ENCODE measurements at places on chromosomes 7 and 10.

DNA sequence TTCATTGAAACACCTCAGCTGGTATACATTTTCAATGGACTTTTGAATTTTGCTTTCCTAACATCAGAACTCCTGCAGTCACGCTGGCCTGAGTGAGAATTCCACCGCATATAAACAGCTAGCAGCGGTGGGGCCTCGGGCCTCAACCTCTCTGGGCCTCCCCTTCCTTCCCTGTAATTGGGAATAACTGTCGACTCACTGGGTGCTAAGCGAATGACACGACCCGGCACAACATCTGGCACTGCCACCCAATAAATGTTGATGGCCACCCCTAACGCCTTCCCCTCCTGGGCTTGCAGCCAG is 670 bp downstream of the RCC1L start:
- no peak for DNase-seq

DNA sequence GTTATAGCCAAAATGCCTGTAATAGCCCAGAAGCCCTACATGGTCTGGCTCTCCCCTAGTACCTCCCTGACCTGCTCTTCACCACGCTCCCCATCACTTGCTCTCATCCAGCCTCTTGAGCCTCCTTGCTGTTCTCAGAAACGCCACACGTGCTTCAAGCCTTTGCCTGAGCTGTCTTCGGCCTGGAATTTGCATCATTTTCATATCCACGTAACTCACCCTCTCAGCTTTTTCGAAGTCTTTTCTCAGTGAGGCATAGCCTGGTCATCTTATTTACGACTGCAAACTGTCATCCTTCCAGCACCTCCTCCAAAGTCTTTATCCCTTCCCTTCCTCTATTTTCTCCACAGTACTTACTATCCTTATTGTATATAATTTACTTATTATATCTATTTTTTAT is 151.0 kb upstream of the AHR start:
- no peak for DNase-seq

DNA sequence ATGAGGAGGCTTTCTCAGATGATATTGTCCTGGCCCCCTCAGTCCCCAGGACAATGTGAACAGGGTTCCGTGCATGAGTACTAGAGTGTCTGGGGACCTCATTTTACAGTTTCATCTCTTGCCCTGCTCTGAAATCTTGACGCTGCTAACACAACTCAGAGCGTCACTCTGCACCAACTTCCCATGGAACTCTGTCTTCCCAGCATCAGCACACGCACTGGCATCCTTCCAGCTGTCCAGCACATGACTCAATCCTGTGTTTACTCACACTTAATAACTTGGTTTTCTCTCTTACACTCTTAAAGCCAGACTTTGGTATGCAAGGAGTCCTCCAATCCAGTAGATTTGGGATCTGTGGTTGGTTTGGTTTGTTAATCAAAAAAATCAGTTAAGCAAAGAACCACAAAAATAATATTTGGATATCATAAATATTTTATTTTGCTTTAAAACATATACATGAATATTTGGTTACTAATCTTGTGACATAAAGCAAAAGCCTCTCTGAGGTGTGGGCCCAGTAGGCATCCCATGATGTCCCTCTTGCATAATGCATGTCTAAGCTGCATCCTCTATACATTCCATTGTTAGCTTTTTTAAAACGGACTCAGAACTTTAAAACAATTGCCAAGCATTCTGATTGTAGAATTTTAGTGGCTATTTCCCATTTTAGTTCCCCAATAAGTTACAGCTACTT is 131.0 kb downstream of the CXCL12 start:
- no peak for DNase-seq

GRCh38 chr7:15245831-15246230 is 316.0 kb downstream of the AGMO start:
- DNase-seq: no peak

DNA sequence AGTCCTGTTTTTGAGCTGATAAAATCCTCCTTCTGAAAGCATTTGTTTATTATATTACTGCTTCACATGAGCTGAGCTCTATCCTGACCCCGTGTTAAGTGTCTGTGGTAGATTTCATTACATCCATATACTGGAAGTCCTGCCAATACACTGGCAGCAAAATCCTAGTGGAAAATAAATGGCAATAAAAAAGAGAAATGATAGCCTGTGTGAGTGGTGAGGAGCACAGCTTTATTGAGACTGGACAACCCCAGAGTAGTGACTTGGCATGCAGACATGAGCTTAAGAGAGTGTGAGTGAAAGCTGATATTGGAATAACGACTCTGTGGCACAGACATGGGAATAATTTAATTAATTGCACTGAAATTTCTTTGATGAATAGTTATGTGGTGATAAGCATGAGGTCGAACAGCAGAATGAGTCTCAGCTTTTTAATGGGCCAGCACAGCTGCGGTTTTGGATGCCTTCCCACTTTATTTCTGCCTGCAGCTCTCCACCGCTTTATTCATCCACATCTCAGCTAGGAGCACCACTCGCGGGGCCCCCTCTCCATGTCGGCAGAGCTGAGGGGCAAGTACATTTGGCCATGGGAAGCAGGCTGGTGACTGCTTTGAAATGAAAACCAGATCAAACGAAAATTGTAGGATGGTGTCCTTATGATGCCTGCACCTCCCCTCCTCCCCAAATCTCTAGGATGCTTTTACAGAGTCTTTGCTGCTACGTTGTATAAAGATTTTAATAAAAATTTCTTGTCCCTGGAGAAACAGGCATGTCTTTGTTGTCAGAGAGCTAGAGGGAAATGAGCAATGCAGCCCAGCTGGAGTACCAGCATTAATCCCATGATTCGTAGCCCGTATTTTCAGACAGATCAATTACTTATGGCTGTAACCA is 494.3 kb downstream of the AUTS2 start:
- DNase-seq: no peak

DNA sequence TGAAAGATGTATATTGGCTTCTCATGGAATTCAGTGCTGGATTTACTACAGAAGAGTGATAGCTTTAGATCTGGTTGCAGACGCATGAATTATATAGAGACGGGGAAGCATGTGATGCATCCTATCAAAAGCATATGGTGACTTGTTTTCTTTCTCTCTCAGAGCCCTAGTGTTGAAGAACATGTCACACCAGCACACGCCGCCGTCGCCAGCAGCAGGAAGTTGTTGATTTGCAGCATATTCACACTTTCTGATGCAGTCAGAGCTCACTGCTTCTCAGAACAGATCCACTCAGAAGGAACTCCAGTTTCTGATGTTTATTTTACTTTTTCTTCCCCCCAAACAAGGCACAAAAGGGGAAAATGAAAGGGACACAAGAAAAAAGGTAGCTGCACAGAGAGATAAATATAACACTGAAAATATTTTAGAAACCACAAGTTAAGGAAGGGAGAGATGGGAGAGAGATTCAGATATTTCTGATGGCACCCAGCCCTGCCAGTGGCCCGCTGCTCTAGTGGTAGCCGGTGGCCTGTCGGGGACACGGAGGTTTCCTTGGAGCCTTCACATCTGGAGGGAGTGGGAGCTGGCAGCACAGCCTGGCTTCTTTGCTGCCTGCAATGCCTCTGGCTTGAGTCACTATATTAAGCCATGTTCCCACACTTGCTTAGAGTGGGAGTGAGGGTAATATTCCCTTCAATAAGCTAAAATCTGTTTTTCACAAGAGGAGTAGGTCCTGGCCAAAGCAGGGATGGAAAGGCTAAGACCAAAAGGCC is 123.2 kb downstream of the NRP1 start:
- no peak for DNase-seq

DNA sequence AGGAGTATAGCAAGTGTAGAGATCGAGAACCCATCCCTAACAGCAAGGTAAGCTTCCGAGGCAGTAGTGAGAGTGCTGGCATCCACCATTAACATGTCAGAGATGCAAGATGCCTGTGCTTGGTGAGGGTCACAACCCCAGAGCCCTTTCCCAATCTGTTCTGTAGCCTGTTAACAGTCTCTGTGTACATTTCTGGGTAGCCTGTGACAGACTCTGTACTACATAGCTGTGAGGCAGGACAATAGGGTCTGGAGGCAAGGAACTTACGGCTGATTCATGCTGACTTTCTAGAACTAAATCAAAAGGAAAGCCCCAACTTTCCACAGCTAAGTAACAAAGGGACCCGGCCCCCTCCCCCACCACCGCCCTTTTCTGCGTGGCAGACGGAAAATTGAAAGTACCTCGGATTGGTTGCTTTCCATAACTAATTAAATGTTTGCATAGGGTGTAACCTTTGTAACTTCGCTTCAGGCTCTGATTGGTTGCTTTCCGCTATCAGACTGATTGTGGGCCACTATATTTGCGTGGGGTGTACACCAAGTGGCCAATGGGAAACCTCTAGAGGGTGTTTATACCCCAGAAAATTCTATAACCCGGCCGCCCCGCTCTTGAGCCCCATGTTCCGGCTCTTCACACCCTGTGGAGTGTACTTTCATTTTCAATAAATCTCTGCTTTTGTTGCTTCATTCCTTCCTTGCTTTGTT is 1.4 kb upstream of the TMEM168 start:
- no peak for DNase-seq

GRCh38 chr7:110168010-110168409 is 922.9 kb upstream of the LRRN3 start:
- no peak for DNase-seq

GRCh38 chr7:101155303-101155702 is 1.0 kb downstream of the AP1S1 start:
- no peak for DNase-seq

- no peak for DNase-seq
Observed at GRCh38 chr10:26430641-26431163, 7.4 kb upstream of the APBB1IP start.

GRCh38 chr10:120421250-120421649 is 35.8 kb upstream of the PLPP4 start:
- no peak for DNase-seq

- DNase-seq: no peak
Observed at GRCh38 chr7:54995610-54996363, 23.0 kb upstream of the EGFR start.

- DNase-seq: no peak
Observed at GRCh38 chr7:801940-802381, 30.3 kb upstream of the SUN1 start.

DNA sequence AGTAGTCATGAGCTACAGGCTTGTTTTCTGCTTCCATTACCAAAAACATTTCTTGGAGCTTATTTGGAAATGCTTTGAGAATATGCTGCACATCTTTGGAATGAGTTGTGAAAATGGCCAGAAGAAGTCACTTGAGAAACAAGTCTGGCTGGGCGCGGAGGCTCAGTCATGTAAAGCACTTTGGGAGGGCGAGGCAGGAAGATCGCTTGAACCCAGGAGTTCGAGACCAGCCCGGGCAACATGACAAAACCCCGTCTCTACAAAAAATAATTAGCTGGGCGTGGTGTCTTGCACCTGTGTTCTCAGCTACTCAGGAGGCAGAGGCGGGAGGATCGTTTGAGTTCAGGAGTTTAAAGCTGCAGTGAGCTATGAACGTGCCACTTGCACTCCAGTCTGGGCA is 882 bp upstream of the CHCHD1 start:
- DNase-seq: no peak

DNA sequence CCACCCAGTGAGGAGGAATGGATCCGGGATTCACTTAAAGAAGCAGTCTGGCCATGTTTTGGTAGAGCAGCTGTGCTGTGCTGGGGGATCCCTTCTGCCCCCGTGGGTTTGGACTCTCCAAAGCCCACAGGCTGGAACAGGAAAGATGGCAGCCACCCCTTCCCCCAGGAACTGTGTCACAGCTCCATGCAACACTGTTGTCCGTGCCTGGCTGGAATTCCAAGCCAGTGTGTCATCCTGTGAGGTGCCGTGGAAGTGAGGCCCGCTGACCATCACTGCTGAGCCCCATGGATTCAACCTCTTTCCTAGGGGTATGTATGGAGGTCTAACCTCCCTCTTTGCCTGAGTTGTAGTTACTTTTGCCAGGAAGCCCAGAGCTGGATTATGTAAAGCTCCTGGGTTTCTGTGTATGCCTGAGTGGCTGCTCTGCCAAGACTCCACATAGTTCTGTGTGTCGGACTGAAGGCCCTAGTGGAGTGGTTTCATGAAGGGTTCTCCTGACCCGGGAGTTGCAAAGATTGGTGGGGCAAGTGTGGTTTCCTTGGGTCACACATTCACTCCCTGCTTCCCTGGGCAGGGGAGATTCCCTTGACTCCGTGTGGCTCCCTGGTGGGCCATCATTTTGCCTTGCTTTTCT is 35.1 kb upstream of the PCGF5 start:
- no peak for DNase-seq

GRCh38 chr10:62399211-62399610 is 25.0 kb downstream of the ZNF365 start:
- no peak for DNase-seq

GRCh38 chr10:74500816-74501215 is 325.6 kb upstream of the KAT6B start:
- no peak for DNase-seq

- DNase-seq: no peak
Observed at GRCh38 chr10:101834341-101834740, 9.3 kb downstream of the KCNIP2 start.

DNA sequence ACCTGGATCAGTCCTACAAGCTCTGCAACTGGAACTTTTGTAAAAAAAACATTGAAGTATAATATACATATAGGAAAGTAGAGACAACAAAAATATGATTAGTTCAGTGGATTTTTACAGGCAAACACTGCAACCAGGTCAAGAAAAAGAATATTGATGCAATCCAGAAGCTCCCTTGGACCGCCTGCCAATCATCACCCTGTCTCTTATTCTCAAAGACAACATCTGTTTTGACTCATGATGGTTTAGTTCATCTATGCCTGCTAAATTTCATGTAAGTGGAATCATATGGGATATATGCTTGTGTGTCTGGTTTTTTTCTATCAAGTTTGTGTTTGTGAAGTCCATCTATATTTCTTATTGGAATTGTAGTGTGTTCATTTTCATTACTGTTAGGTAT is 7.7 kb upstream of the HYCC1 start:
- no peak for DNase-seq

GRCh38 chr10:91551856-91552255 is 81.0 kb downstream of the PPP1R3C start:
- no peak for DNase-seq

DNA sequence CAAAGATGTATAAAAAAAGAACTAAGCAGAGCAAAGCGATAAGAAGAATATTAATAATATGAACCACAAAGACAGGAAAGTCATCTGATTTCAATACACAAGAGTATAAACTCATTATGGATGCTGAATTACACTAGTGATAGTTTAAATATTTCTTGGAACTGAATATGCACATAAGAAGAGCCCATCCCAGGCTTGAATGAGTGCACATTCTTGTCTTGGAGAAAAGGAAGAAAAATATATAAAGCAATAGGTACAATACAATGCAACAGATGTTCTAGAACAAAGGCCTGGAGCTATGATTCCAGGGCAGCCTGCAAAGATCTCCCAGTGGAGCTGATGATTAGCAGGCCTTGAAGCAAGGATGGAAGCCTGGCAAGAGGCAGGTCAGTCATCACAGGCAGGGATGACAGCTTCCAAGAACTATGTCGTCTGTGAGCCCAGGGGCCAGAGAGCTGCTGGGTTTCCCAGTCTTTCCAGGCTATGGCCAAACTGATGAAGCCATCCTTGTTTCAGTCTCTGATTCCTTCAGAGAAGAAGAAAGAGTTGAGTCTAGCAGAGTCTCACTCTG is 277.6 kb downstream of the KCNMA1 start:
- no peak for DNase-seq

- no peak for DNase-seq
Observed at GRCh38 chr10:2509081-2509531, 558.2 kb upstream of the PFKP start.

- no peak for DNase-seq
Observed at GRCh38 chr10:98033515-98033914, 3.1 kb upstream of the CRTAC1 start.

GRCh38 chr10:17406036-17406834 is 48.2 kb downstream of the ST8SIA6 start:
- DNase-seq: no peak
